Stimulated activated CD4-positive, alpha-beta T cell treated with anti-CD3 and anti-CD28 coated beads, TNF-alpha, amount 100 ng/mL, for 48 hours (primary cell): ENCODE measurements at places on chromosomes 11 and 22.

GRCh38 chr22:37283393-37283937 is 1.2 kb downstream of the CYTH4 start:
- no peak for DNase-seq

DNA sequence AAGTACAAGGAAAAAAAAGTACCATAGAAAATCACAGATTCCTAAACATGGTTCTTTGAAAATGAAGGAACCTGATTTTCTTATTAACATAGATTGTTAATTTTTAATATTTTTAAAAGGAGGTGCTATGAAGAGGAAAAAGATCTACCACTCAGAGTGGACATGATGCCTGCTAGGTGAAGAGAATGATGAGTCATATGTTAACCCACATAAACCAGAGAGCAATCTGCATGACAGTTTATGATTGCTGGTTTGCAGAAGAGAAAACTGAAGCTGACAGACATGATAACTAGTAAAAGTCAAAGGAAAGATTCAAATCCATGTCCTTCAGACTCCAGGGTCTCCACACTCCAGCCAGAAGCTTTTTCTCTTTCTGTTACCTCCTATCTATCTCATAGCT is 1231.7 kb downstream of the LRRC4C start:
- no peak for DNase-seq

- no peak for DNase-seq
Observed at GRCh38 chr22:46963672-46964545, 201.5 kb downstream of the TBC1D22A start.

GRCh38 chr11:76773921-76774361 is 9.2 kb upstream of the TSKU start:
- no peak for DNase-seq

DNA sequence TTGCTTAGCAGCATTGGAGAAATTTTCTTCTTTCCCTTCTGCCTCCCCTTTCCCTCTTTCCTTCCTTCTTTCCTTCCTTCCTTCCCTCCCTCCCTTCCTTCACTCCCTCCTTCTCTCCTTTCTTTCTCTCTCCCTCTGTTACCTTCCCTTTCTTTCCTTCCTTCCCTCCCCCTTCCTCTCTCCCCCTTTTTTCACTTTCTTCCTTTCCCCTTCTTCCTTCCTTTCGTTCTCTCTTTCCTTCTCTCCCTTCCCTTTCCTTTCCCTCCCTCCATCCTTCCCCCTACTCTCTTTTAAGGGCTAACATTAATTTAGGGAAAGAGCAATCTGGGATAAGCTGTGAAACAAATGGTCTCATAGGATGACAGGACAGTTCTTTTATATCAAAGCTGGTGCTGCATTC is 34.1 kb downstream of the SLC5A1 start:
- no peak for DNase-seq

DNA sequence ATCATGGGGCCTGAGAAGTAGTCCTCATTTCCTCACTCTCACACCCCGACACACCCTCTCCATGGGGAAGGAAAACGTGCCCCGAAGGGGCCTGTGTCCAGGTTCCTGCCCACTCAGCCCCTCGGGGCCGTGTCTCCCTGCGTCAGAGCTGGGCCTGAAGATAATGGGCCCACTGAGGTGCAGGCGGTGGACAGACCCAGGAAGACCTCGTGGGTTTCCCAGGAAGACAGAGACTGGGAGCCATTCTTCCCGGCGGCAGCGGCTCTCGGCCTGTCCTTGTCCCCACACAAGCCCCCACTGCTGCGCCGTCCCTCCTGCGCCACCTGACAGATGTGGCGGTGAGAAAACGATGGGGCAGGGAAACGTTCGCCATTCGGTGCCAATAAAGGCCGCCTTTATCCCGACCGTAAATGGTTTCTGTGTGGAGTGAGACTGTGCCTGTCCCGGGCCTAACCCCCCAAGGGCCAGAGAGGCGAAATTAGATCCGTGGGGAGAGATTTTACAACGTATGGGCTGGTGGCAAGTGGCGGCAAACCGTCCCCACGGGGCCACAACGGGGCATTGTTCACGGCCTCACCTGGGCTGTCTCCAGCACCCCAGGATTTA is 89.0 kb downstream of the CDKN1C start:
- no peak for DNase-seq

DNA sequence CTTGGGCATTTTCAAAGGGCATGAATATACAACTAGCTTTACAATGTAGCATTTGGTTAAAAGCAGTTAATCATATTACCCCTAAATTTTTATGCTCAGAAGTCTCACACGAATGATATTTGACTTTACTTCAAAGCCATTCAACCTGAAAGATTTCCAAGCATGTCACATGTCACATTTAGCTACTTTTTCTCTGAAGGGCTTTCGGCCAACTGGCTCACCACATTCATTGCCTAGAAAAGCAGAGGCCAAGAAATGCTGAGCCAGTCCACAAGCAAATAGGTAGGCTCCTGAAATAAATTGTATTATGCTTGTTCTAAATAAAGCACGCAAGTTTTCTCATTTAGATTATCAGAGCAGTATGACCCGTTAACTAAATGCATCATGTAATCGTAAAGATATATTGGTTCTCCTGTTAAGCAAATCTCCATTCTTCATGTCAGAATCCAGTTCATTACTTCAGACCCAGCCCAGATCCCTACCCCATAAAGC is 30.6 kb downstream of the PAX6 start:
- DNase-seq = no peak

DNA sequence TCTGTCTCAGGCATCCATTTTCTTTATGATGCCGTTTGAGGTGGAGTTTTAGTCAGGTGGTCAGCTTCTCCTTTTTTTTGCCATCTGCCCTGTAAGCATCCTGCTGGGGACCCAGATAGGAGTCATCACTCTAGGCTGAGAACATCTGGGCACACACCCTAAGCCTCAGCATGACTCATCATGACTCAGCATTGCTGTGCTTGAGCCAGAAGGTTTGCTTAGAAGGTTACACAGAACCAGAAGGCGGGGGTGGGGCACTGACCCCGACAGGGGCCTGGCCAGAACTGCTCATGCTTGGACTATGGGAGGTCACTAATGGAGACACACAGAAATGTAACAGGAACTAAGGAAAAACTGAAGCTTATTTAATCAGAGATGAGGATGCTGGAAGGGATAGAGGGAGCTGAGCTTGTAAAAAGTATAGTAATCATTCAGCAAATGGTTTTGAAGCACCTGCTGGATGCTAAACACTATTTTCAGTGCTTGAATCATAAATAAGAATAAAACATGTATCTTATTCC is 10.9 kb upstream of the HBE1 start:
- peak; percentile 2 for DNase-seq

DNA sequence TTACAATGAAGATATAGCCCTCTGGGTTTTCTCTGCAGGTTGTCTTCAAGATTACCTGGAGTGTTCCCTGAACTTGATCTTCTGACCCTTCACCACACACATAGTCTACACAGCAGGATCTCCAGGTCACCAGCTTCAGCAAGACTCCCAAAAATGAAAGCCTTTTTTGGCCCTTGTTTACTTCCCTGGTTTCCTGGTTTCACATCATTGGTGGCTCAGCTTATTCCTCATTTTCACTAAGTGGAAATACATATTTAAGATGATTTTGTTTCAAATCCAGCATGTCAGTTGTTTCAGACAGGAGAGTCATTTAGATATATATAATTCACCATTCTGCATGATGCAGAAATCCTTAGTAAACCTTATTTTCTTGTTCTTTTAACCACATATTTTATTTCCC is 41.6 kb upstream of the MPEG1 start:
- DNase-seq = no peak

DNA sequence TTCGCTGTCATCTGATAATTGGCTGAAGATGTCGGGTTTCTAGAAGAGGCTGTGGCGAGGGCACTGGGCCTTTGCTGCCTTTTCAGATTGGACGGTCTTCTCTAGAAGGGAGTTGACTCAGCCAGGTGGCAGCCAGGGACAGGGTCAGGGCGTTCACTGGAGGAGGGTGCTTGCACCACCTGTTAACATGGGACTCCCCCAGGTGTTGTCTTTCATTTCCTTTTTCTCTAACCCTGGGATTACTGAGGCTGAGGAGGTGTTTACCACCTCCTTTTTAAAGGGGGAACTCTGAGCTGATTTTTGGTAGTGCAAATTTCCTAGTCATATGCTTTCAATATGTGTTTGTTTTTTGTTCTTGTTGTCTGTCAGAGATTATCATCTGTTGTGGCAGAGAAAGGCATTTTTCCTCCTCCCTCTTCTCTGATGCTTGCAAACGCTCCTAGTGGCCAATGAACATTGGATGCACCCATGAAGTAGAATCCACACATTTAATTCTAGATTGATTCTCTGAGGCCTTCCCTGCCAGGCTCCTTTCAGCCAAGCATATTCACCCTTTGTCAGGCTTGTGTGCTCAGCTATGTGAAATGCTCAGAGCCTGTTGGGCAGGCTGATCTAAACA is 54.1 kb downstream of the LDLRAD3 start:
- no peak for DNase-seq
